PC-3 (cell line): ENCODE measurements at places on chromosomes 2 and 18. TPM values are rescaled to one million over a fixed set of nuclear protein-coding genes. Genes with fewer than 3 reads are reported as not detected.
A peak's percentile ranks its signal among the peaks of the same experiment; 100 is the strongest.

Gene SLC23A3
- 1.4 and 1.7 TPM in 2 replicates for total RNA-seq

Gene SNRNP200
- 77.8 and 124 TPM in 2 replicates for total RNA-seq

Gene TPO
- total RNA-seq = not detected in 2 replicates

Gene C2orf81
- 1.6 and 2.4 TPM in 2 replicates for total RNA-seq

Gene EPB41L3
- total RNA-seq = 39.5 TPM in 2 replicates

Gene MCEE
- 10.9 and 15.3 TPM in 2 replicates for total RNA-seq

Gene LMAN1
- total RNA-seq = 109 and 126 TPM in 2 replicates

Gene RPL31
- total RNA-seq = 638 and 756 TPM in 2 replicates

GRCh38 chr2:146826388-146826787 is 1018.4 kb upstream of the ACVR2A start:
- no peak for DNase-seq

DNA sequence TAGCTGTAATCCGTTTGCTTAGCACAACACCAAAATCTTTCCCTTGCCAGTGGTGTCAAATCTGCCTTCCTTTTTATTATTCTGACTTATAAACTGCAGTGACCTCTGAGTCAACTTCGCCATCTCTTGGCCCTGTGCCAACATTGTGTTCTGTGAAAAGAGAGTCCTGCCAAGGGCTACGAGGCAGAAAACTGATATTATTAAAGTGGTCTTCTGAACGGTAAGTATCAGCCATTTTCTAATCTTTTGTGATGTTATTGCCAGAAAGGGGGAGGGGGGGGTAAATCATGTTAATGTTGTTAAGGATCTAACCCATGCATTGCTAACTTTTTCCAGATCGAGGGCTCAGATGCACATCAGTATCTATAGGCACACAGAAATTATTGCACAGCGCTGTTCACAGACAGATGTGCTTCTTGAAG is 121.5 kb upstream of the LTBP1 start:
- peak; percentile 12 for DNase-seq

GRCh38 chr18:62576845-62577512 is 54.2 kb downstream of the ZCCHC2 start:
- no peak for DNase-seq

DNA sequence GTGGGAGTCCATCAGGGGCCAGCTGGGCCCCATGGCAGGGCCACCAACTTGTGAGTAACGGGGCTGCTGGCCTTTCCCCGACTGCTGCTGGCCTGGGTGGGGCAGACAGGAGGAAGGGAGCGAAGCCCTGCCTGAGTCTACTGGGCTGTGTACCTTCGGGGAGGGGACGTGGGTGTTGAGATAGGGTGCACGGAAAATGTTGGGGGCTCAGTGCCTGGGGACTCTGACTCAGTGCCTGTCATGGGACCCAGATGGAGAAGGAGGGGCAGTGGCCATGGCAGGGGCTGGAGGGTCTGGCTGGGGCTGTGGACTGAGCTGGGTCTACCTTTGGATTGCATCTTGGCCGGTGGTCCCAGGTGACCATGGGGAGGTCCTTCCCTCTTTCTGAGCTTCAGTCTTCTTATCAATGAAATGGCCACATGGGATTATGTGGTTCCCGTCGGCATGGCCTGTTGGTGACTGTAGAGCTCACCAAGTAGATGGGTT is 4.0 kb downstream of the SLC4A3 start:
- no peak for DNase-seq

DNA sequence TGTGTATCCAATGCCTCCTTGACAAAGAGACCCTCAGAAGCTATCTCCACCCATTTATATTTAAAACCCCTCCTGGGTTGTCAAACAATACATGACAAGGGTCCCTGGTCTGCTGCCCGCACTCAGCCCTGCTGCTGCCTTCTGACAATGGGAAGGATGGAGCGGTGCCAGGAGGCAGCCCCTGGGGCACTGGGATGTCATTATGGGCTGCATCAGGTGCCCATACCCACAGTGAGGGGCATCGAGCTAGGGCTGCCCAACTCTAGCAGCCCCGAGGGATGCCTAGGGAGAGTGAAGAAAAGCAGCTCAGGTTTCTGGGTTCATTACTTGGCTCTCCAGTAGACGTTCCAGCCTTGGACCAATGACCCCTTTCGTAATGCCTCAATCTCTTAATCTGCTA is 301.7 kb downstream of the ALK start:
- DNase-seq = no peak

- DNase-seq = no peak
Observed at GRCh38 chr2:224242561-224242960, 159.3 kb downstream of the FAM124B start.

GRCh38 chr2:112483831-112484230 is 1.9 kb downstream of the TTL start:
- DNase-seq = peak; percentile 30

GRCh38 chr2:165815299-165816141 is 21.5 kb upstream of the GALNT3 start:
- DNase-seq = no peak

GRCh38 chr2:112782234-112782799 is 2.0 kb downstream of the IL1A start:
- DNase-seq = no peak

DNA sequence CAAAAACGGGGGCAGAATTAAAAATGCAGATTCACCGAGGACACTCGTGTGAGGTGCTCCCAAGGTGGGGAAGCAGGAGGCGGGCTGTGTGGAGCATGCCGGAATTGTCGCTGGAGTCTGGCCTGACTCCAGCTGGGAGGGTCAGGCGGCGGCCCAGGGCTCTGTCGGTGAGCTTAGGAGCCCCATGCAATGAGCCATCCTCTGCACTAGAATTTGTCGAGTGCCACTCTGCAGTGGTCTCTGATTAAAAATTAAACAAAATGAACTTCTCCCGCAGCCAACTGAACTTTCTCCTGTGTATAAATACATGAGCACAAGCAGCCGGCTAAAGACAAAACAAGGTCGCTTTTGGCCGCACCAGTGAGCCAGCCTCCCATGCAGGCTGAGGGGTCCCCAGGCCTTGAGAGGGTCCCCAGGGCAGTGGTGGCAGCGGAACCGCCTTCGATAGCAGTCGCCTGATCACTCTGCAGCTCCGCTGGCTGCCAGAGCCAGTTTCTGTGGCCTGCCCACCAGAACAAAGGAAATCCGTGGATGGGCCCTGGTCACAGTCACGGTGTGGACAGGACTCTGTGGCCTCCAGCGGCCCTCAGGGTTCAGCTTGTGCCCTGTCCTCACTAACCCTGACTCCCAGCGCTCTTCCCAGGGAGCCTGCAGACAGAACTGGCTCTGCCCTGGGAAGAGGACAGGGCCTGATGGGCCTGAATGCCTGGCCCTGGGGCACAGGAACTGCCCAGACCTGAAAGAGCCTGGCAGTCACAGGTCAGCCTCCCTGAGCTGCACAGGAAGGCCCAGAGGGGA is 201.3 kb downstream of the EIPR1 start:
- DNase-seq = no peak

- no peak for DNase-seq
Observed at GRCh38 chr2:225911019-225911418, 511.5 kb downstream of the NYAP2 start.

DNA sequence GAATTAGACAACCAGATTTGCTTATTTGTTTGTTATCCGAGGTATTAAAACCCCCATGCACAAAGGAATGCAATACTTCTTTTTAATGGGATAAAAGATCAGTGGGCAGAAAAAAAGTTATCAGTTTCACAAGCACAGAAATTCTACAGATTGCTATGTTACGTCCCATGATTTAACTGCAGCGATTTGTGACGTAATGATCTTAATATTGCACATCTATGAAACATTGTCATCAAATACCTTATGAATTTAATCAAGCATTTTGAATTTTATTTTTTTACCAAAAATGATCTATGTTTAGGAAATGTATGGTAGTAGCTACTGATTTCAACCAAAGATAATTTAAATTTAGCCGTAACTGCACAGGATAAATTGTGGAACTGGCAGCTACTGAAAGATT is 138.9 kb downstream of the FHOD3 start:
- DNase-seq = no peak

- no peak for DNase-seq
Observed at GRCh38 chr2:226773291-226773690, 26.3 kb downstream of the IRS1 start.

DNA sequence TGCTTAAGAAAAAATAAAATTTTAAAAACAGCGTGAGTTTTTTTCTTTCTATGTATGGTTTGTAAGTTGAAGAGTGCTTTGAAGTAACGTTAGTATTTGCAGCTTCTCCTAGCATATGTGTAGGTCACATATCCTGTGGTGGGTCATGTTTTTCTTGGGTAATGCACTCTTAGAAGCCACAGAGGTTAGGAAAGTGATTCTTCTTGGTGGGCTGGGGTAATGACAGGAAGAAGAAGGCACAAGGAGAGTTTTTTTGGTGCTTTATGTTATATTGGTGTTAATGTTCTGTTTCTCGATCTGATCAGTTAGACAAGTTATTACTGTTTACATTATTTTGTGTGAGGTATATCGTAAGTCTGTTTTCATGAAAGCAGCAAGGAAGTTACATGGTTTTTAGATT is 109.0 kb downstream of the ICA1L start:
- no peak for DNase-seq

DNA sequence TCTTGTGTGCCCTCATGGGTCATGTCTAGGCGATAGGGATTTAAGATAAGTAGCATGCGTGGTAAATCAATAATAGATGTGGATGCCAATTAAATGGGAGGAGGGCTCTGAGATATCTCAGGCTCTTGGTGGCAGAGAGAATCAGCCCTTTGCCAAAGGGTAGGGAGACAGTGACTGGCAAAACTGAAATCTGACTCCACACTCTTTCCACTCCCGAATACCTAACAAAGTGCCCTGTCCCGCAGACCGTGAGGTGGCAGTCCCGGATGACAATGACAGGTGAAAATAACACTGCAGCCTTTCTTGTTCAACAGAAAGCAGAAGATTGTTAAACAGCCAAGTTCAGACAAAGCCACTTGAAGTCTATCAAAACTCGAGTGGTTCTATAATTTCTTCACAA is 47.0 kb downstream of the C2orf76 start:
- DNase-seq = no peak

- no peak for DNase-seq
Observed at GRCh38 chr2:233184669-233185068, 66.8 kb upstream of the ATG16L1 start.

DNA sequence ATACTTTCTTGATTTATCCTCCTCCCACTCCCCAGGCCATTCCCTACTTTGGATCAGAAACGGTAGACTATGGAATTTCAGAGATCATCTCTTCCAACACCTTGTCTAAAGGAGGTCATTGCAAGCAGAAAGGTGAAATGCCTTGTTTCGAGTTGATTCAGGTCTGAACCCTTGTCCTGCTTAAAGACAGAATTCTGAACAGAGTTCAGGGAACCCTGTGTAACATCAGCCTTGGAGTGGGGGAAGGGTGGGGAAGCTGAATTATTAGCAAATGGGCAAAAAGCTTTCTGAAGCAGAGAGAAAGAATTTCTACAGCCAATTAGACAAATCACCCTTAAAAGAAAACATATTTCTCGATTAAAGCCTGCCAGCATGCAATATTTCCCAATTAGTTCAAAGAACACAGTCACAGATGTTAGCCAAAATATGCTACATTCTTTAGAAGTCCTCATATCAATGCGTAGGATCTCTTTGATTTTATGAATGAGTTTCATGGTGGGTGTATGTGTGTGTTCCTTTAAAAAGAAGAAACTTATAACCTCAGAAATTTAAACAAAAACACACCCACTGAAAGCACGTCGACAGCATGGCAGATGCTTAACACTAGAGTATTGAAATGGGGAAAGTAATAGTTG is 353.1 kb downstream of the RND3 start:
- no peak for DNase-seq

DNA sequence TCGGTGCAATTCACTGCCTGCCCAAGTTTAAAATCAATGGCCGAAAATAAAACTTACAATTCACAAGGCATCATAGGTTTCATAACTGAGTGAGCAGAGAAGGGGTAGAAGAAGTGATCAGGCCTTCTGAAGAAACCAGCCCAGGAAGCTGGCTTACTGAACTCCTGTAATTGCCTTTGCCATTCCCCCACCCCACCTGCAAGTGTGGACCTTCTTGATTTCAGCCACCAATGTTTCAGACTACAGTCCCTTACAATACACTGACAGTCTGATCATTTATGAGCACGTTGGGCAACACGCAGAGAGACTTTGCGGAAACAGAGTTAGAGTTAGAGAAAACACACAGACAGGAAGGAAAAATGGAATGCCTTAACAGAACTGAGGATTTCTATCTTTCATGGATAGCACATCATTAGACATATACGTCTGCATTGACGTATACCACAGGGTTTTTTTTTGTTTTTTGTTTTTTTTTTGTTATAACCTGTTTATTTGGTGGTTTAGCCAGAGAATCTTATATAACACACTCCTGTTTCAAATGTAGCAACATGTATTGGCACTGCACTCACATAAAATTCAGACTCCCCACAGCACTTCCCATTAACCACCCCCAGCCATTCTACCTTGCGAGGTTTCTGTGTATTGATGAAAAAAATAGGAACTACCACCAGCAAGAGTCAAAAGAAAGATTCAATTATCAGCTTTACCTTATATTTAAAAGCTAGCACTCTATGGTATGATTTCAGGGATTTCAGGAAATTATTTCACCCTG is 126.4 kb downstream of the CACNB4 start:
- DNase-seq = no peak

DNA sequence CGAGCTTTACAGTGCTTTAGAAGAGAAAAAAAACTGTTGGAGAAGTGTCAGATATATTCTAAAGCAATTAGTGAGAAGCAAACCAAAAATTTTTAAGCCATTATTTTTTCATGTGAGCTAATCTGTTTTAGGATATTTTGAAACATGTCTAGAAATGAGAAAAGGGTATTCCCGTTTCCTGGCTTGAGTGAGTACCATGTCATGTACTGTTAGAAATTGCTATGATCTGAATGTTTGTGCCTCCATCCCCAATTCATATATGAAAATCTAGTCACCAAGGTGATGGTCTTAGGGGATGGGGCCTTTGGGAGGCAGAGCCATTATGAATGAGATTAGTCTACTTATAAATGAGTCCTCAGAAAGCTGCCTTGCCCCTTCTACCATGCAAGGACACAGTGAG is 493.3 kb upstream of the GCFC2 start:
- no peak for DNase-seq

GRCh38 chr2:96267159-96267971 is 1.3 kb downstream of the CIAO1 start:
- DNase-seq = peak; percentile 52

DNA sequence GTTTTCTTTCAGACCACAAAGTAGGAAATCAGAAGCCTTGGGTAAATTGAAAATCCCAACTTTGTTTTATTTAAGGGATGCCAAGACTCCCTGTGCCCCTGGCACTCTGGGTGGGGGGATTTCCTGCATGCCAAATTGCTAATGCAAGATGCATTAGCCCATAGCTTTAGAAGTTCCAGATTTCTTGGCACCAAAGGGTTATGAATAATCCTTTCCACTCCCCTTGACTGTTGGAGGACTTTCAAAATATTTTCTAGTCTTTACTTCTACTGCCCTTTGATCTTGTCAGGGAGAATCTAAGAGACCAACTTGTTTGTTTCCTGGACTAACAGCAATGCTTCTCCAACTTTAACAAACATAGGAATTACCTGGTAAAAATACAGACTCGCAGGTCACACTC is 81.8 kb upstream of the TGIF1 start:
- DNase-seq = peak; percentile 92

DNA sequence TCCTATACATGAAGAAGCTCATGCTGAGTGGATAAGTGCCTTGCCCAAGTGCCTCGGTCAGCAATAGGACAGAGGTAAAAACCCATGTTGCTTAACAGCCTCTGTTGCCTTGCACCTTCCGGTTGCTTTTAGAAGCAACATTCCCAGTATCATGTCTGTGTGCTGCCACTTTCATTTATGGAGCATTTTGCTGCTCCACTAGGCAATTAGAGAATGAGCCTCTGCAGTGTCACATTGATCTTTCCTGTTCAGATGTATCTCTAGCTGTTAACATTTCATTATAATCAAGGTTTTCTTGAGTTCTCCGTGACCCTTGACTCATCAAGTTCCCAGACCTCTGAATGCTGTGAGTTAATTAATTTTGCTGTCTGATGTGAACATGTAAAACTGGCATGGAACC is 134.5 kb upstream of the EPB41L3 start:
- no peak for DNase-seq
